Osteocyte (in vitro differentiated cells): ENCODE measurements at places on chromosomes 4 and X. TPM values are rescaled to one million over a fixed set of nuclear protein-coding genes. Genes with fewer than 3 reads are reported as not detected.

The RHOXF2B gene
- not detected in 2 replicates for total RNA-seq

The ADH1C gene
- total RNA-seq: not detected in 2 replicates

The TRIM60 gene
- not detected in 2 replicates for total RNA-seq

The RAI2 gene
- total RNA-seq: 0.27 and 0.34 TPM in 2 replicates

The ZNF827 gene
- total RNA-seq: 22.5 and 24.9 TPM in 2 replicates

The DGKK gene
- total RNA-seq: not detected in 2 replicates
